ENCODE measurements at places on chromosomes 1 and 21. TPM values are rescaled to one million over a fixed set of nuclear protein-coding genes. Genes with fewer than 3 reads are reported as not detected.
A peak's percentile ranks its signal among the peaks of the same experiment; 100 is the strongest.

PROX1 gene
- 0.33 TPM for total RNA-seq

RGS1 gene
- total RNA-seq = 187 TPM

DNA sequence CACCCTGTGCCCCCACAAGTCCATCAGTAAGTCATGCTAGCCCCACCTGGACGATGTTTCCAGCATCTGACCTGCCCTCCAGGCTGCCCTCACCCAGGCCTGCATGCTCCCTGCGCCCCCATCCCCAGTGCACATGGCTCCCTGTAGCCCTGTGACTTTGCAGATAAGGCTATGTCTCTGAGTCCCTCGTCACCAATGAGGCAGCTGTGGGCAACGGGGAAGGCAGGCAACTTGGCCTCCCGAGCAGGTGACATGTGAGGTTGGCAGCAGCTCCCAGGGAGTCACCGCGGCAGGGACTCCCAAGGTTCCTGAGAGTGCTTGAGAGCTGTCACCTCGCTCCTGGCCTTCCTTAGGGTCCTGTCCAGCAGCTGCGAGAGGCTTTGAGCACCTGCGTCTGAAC lies 32.4 kb upstream of the AGPAT3 start:
- peaks cover 2% of the 10 kb centered on the region for H3K27me3 ChIP-seq
- H3K36me3 ChIP-seq = no peaks in the 10 kb centered on the region
- DNase-seq = no peak

- peak overlapping the region; percentile 78 for H3K27ac ChIP-seq
- peak overlapping the region; percentile 28 for H3K4me3 ChIP-seq
- peaks cover 3% of the 10 kb centered on the region for H3K36me3 ChIP-seq
- peaks cover 9% of the 10 kb centered on the region for H3K4me1 ChIP-seq
- no peak for DNase-seq
- no peaks in the 10 kb centered on the region for H3K27me3 ChIP-seq
Observed at GRCh38 chr1:199020904-199021303, 382.1 kb downstream of the PTPRC start.

MATN1 gene
- 0.14 TPM for total RNA-seq

- H3K36me3 ChIP-seq = no peaks in the 10 kb centered on the region
- no peak overlapping the region for H3K4me3 ChIP-seq
- no peaks in the 10 kb centered on the region for H3K27me3 ChIP-seq
Observed at GRCh38 chr21:28754862-28755261, 237.8 kb downstream of the LTN1 start.

GRCh38 chr1:228978484-228979324 lies 243.4 kb downstream of the RHOU start:
- H3K4me1 ChIP-seq = no peaks in the 10 kb centered on the region
- H3K27ac ChIP-seq = no peak overlapping the region
- H3K27me3 ChIP-seq = no peaks in the 10 kb centered on the region
- H3K36me3 ChIP-seq = no peaks in the 10 kb centered on the region
- no peak overlapping the region for H3K4me3 ChIP-seq

DNA sequence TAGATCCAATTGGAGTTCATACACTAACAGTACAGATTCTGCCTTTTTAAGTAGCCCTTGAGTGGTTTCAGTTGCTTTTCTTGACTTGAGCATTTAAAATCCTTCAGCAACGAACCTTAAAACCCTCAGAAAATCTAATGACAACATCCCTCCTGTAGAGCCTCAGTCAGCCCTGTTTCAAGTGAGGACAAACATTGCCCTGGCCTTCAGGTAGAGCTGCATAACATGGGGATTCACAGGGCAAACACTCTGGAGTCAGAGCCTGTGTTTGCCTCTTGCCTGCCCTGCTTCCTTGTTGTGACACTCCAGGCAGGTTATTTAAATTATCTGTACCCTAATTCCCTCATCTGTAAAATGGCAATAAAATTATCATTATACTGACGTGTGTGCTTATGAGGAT lies 96.1 kb upstream of the KCNA3 start:
- no peak for DNase-seq
- peaks cover 2% of the 10 kb centered on the region for H3K4me1 ChIP-seq
- no peaks in the 10 kb centered on the region for H3K36me3 ChIP-seq
- H3K27me3 ChIP-seq = no peaks in the 10 kb centered on the region

PPT1 gene
- 81.5 TPM for total RNA-seq

DNA sequence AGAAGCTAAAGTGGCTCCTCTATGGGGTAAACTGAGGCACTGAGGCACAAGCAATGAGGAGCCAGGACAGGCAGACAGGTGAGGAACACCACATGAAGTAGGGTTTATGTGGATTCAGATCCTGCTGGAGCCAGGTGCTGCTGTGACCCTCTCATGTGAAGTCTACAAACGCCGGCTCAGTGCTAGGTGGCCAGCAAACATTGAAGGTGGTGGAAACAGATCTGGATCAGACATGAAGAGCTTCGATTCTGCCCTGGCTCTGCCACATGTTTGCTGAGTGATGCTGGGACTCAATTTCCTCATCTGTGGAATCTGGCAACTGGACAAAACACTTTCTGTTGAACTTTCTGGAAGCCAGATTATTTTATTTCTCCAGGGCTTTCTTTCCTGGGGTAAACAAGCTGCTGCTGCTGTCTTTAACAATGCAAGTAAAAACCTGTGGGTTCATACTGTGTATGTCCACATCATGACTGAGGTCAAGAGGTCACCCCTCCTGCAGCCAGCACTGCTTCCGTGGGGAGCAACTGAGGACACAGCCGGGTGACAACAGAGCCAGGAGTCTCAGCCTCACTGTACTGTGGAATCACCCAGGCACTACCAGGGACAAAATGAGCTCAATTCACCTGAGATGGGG lies 33.3 kb downstream of the HMGB4 start:
- no peak for DNase-seq
- no peaks in the 10 kb centered on the region for H3K4me1 ChIP-seq
- no peak overlapping the region for H3K27ac ChIP-seq
- no peaks in the 10 kb centered on the region for H3K27me3 ChIP-seq
- H3K36me3 ChIP-seq = no peaks in the 10 kb centered on the region
- no peak overlapping the region for H3K4me3 ChIP-seq

DNA sequence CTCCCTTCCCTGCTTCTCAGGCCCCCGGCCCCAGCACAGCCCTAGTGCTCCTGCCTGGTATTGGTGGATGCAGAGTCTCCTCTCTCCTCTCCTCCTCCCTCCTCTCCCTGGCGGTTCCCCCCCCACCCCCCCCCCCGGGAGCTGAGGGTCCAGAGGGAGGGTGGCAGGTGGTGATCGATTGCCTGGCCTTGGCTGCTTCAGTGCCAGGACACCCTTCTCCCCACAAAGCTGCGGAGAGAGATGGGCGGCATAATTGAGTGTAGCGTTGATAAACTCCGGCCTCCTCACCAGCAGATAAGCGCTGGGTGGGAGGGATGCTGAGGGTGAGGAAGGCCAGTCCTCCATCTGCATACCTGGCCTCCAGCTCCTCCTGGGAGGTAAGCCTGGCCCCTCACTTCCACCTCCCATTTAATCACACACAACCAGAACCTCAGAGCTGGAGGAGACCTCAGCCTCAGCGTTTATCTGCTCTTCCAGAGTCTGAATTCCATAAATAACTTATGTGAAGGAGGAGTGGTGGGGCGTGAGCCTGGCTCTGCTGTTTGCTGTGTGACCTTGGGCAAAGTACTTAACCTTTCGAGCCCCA lies 60.8 kb downstream of the LRRN2 start:
- no peak overlapping the region for H3K27ac ChIP-seq
- no peak overlapping the region for H3K4me3 ChIP-seq
- no peaks in the 10 kb centered on the region for H3K27me3 ChIP-seq
- no peak for DNase-seq

HSPG2 gene
- total RNA-seq = 10.2 TPM

DNA sequence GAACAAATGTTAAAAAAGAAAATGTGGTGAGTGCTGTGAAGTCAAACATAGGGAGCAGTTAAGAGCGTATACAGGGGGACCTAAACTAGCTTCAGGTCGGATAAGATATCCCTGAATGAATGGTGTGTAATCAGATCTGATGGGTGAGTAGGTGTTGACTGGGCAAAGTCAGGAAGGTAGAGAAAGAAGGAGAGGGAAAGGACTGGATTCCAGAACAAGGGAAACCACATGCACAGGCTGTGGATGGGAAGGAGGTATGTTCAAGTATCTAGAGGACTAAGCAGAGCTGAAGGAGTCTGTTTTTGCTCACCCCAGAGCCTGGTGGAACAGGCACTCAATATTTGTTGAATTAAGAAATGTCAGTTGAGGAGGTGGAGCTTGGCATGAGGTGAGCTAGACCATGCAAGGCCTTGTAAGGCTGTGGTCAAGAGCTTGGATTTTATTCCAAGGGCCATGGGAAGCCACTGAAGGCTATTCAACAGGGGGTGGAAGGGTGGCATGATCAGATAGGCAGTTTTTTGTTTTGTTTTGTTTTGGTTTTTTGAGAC lies 27.4 kb downstream of the MAP7D1 start:
- H3K27me3 ChIP-seq = no peaks in the 10 kb centered on the region
- no peak overlapping the region for H3K4me3 ChIP-seq
- H3K36me3 ChIP-seq = peaks cover 26% of the 10 kb centered on the region
- no peak overlapping the region for H3K27ac ChIP-seq
- peaks cover 6% of the 10 kb centered on the region for H3K4me1 ChIP-seq
- no peak for DNase-seq

GPR37L1 gene
- total RNA-seq = under 0.01 TPM

RBP7 gene
- 4.2 TPM for total RNA-seq

- no peak overlapping the region for H3K27ac ChIP-seq
- H3K4me1 ChIP-seq = no peaks in the 10 kb centered on the region
- DNase-seq = no peak
- H3K36me3 ChIP-seq = no peaks in the 10 kb centered on the region
Observed at GRCh38 chr1:235910357-235911299, 43.9 kb upstream of the LYST start.

- no peaks in the 10 kb centered on the region for H3K4me1 ChIP-seq
- H3K36me3 ChIP-seq = no peaks in the 10 kb centered on the region
- no peaks in the 10 kb centered on the region for H3K27me3 ChIP-seq
- H3K27ac ChIP-seq = no peak overlapping the region
- no peak overlapping the region for H3K4me3 ChIP-seq
Observed at GRCh38 chr1:110183642-110184167, 26.4 kb upstream of the KCNC4 start.

RHBDL2 gene
- total RNA-seq = 0.99 TPM

GRCh38 chr1:200931776-200932175 lies 37.1 kb downstream of the INAVA start:
- no peak for DNase-seq
- H3K4me3 ChIP-seq = no peak overlapping the region
- H3K27me3 ChIP-seq = no peaks in the 10 kb centered on the region
- no peak overlapping the region for H3K27ac ChIP-seq
- H3K4me1 ChIP-seq = no peaks in the 10 kb centered on the region

TFAP2E gene
- 0.52 TPM for total RNA-seq

DNA sequence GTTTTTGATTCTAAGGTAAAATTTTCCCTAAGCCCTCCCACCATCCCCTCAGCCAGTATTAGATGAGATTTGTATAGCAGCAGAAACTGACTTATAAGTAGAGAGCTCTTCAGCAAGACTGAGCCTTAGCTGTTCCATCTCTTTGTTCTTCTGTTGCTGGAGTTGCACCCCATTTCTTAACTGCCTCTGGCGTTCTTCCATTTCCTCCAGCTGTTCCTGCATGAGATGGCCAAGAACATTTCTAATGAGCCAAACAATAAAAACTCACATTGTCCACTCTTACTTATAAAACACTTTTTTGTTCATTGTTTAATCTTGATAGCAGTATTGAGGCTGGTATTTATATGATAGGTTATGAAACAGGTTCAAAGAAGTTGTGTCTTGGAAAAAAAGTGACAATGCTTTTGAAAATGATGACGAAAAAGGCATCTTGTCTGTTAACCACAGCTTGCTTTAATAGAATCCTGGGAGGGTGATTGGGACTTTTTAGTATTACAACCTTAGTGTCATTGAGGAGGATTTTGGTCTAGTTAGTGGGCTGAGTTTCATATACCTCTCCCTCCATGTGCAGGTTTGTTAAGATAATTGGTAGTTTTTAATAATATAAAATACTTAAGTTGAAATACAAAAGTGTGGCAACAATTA lies 18.3 kb downstream of the SYNC start:
- no peak overlapping the region for H3K27ac ChIP-seq
- no peak overlapping the region for H3K4me3 ChIP-seq
- no peaks in the 10 kb centered on the region for H3K27me3 ChIP-seq
- H3K36me3 ChIP-seq = peaks cover 38% of the 10 kb centered on the region
- H3K4me1 ChIP-seq = no peaks in the 10 kb centered on the region

PRRX1 gene
- total RNA-seq = 17.1 TPM

GRCh38 chr1:6075748-6076147 lies 30.1 kb downstream of the KCNAB2 start:
- H3K4me1 ChIP-seq = no peaks in the 10 kb centered on the region
- peaks cover 19% of the 10 kb centered on the region for H3K36me3 ChIP-seq
- DNase-seq = no peak
- no peak overlapping the region for H3K4me3 ChIP-seq
- H3K27me3 ChIP-seq = no peaks in the 10 kb centered on the region

ITLN2 gene
- 0.38 TPM for total RNA-seq

- no peaks in the 10 kb centered on the region for H3K36me3 ChIP-seq
- no peak for DNase-seq
- no peak overlapping the region for H3K4me3 ChIP-seq
Observed at GRCh38 chr1:29504709-29505410, 268.5 kb downstream of the PTPRU start.

DNA sequence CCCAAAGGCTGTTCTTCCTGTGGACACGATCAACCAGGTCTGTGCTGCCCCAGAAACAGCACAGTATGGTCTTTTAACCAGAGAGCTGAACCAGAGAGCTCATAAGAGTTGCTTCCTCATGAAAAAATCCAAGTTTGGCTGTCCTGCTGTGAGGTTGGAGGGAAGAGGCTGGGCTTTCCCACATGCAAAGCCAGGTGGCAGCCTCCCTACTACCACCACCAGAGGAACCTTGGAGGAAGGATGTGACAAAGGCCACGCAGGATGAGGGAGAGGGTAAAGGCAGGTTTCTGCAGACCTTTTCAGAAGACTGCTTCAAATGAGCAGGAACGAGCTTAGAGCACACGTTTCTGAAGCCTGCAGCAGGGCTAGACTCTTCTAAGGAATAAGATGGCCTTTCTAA lies 27.1 kb downstream of the FAM78B start:
- H3K27me3 ChIP-seq = no peaks in the 10 kb centered on the region
- no peak for DNase-seq
- H3K4me3 ChIP-seq = no peak overlapping the region

GRCh38 chr1:237913345-237913744 lies 22.6 kb upstream of the ZP4 start:
- no peaks in the 10 kb centered on the region for H3K27me3 ChIP-seq
- no peak overlapping the region for H3K4me3 ChIP-seq
- DNase-seq = no peak
- no peaks in the 10 kb centered on the region for H3K36me3 ChIP-seq
- no peaks in the 10 kb centered on the region for H3K4me1 ChIP-seq

GRCh38 chr1:26748351-26748750 lies 39.4 kb upstream of the PIGV start:
- H3K27ac ChIP-seq = no peak overlapping the region
- DNase-seq = no peak
- H3K4me1 ChIP-seq = peaks cover 19% of the 10 kb centered on the region

- H3K36me3 ChIP-seq = no peaks in the 10 kb centered on the region
- H3K27me3 ChIP-seq = no peaks in the 10 kb centered on the region
- H3K27ac ChIP-seq = no peak overlapping the region
- H3K4me3 ChIP-seq = no peak overlapping the region
- no peaks in the 10 kb centered on the region for H3K4me1 ChIP-seq
- DNase-seq = no peak
Observed at GRCh38 chr1:20885121-20885520, 98.0 kb upstream of the HP1BP3 start.

IL12RB2 gene
- 4.6 TPM for total RNA-seq

Data from thymus (tissue), 14 donors.